ENCODE measurements at places on chromosomes 16 and 17.

DNA sequence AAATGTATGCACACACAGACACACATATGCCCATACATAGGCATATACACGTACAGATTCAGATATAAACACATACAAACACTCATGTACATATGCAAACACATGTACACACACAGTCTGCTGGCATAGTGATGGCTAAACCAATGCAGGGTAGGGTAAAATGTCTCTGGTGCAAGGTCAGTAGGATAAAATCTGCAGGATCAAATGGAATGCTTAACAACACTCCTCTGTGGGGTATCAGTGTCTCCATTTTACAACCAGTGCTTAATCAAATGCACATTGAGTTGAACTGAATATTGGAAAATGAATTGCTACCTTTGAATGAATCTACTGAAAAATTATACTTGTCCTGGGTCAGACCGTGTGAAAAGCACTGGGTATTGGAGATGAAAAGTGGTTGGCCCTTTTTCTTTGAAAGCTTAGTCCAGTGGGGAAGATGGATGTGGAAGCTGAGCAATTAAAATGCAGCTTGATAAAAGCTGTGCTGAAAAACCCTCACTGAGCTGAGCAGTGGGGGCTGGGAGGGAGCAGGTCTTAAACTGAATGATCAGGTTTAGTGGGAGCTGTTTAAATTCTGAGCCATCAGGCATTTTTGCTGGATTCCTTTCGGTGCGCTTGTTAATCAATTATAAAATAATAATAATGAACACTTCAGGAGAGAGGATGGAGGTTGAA, 314.7 kb downstream of the HAPSTR1 start:
- no peak for DNase-seq

DNA sequence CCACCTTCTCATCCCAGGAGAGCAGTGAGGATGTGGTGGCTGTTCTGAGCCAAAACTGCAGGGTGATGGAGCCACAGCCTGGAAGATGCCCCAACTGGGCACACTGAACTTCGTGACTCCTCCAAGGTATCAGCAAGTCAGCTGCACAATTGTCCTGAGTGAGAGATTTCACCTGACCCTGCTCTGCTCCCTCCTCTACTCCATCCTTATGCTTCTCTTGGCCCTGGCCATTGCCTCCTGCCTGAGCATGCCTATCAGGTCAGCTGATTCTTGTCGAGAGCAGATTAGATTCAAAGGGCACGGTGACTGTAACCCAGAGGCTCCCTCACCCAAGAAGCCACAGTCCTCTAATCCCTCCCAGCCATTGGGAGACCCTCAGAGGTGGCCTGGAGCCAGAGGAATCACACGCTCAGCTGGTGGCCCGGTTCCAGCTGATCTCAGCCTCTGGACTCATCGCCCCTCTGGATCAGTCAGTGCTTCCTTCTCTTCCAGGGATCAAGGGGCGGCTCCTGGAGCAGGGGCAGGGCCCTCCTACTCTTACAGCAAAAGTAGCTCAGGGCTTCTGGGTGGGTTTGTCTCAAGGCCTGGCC, 7.0 kb upstream of the CYB561 start:
- no peak for DNase-seq

DNA sequence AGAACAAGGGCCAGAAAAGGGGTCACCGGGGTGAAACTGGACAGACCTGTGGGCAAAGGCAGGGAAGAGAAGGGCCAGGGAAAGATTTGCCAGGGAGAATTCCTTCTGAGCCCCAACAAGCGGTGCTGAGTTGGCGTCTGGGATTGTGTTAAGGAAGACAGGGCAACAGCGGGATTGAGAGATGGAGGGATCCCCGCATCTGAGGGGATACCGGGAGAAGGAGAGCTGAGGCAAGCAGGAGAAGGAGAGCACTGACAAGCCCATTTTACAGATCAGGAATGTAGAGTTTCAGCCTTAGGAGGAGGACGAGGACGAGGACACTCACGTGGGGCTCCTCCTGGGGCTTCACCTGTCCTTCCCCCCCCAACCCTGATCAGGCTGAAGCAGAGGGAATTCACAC, 998 bp upstream of the ABCC3 start:
- DNase-seq, result no peak

GRCh38 chr17:17605729-17606088, 14.2 kb upstream of the PEMT start:
- DNase-seq, result peak; percentile 47

GRCh38 chr17:35614810-35615209, 27.7 kb downstream of the AP2B1 start:
- peak; percentile 60 for DNase-seq

- DNase-seq, result no peak
These were observed 48.4 kb upstream of the SKAP1 start for GRCh38 chr17:48478224-48479013.

DNA sequence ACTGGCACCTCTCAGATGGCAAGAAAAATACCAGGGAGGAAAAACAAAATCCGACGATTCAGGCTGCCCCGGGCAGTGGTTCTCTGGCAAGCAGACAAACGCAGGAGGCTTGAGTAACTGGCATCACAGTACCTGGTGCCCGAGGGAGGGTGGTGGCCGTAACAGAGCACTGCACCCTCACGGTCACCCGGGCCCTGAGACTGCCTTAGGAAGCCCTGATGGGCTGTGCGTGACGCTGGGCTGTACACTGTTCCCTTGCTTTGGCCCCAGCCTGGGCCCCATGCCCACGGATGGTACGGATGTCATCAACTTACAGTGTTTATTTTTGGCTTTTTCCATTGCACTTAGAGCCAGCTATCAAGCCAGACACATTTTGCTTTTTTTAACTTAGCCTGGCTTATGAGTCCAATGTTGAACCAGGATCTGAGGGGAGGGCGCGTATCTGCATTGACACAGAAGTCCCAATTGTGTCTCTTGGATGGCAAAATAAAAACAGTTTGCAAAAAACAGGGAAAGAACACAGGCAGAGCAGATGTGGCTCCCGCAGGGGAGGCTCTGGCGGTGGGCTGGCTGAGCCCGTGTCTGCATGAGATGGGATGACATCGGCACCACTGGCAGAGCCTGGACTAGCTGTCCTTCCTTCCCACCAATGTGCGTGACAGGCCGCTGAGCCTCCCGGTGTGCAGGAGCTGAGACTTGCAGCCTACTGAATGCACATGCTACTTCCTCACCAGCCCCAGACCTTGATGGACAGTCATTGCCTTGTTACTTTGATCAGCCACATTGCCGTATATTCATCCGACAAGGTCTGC, 287.7 kb downstream of the FOXL1 start:
- DNase-seq, result no peak

DNA sequence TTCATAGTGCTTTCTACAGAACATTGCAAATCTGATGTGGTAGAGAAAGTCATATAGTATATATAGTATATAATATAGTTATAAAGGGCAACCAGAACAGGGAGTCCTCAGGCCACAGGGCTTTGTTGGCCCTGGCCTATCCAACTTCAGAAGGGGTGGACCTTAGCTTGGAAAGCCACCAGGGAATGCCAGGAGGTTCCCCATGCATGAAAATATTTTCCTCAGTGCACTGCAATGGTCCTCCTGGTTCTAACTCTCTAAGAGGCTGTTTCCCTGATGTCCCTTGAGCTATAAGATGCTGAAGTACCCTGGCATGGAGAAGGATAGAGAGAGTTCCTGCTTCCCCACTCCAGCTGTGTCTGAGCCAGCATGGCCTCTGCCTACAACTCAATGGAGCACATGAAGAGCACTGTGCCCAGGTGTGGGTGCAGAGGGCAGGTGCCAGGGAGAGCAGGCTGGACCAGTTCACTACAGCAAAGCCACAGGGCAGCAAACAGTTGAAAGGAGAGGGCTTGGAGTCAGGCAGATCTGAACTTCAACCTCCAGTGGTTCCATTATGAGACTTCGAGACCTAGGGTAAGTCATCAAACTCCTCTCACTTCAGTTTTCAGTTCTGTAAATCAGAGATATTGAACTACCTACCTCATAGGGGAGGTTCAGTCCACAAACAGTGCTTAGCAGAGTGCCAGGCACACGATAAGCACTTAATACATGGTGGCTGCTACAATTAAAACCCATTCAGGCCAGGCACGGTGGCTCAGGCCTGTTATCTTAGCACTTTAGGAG, 183.1 kb downstream of the SALL1 start:
- no peak for DNase-seq

- DNase-seq, result no peak
These were observed 58.2 kb downstream of the PECAM1 start for GRCh38 chr17:64332502-64332901.

DNA sequence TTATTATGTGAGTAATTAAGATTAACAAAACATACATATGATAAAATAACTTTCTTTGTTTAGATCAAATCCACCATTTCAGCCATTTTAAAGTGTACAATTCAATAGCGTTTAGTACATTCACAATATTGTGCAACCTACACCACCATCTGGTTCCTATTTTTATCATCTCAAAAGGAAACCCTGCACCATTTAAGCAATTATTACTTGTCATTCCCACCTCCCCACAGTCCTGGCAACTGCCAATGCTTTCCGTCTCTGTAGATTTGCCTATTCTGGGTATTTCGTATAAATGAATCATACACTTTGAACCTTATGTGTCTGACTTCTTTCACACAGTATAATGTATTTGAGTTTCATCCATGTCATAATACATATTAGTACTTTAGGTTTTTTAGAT, 162.5 kb upstream of the CNTNAP4 start:
- DNase-seq, result peak; percentile 23

DNA sequence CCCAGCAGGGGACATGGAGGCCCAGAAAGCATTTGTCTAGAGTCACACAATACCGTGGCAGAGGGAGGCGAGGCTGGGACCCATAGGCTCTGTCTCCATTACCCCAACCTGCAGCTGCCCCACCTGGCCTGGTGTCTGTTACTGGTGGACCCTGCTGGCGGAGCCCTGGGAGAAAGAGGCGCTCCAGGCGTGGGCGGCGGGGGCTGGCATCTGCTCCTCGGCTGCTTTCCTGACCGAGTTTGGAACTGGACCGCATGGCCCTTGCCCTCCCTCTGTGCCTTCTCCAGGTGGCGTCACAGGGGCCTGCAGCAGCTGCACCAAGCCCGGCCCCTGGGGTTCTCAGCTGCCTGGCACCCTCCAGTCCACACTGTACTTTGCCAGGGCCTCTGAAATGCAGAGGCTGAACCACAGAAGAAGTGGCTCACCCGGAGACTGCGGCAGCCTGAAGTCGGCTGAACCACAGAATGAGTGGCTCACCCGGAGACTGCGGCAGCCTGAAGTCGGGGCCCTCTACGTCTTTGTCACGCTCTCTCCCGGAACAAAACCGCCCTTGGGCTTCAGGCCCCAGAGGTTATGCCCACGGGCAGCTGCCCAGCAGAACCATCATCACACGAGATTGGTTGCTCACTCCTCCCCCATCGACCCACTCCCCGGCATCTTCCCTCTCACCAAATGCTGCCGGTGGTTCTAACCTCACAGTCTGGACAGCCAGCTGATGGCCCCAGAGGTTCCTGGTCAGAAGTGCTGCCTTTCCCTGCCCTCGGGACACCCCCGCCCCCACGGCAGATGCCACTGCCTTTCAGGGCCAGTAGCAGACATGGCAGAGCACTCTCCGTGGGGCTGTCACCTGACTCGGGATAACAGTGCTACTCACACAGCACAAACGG, 20.2 kb downstream of the CBFA2T3 start:
- DNase-seq, result no peak

- DNase-seq, result no peak
These were observed 65.8 kb downstream of the TBC1D16 start for GRCh38 chr17:79969906-79970305.

- no peak for DNase-seq
These were observed 37.3 kb upstream of the CDH15 start for GRCh38 chr16:89134269-89134668.

DNA sequence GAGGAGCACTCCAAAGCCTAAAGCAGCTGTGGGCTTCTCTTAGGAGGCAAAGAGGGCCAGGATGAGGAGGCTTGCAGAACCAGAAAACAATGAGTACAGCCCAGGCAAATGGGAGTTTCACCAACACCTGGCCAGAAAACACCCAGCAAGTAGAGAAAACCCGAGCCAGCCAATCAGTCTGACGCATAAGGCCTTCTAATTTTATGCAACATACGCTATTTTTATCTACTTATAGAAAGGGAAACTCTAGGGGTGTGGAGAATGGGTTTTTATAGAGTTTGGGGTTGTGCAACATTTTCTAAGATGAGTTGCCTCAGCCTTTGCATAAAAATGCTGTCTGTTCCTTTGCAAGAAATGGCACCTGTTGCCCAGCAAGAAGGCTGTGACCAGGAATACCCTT, 529.0 kb upstream of the CDH5 start:
- no peak for DNase-seq

- DNase-seq, result no peak
These were observed 160.8 kb downstream of the SKAP1 start for GRCh38 chr17:48269209-48269608.

DNA sequence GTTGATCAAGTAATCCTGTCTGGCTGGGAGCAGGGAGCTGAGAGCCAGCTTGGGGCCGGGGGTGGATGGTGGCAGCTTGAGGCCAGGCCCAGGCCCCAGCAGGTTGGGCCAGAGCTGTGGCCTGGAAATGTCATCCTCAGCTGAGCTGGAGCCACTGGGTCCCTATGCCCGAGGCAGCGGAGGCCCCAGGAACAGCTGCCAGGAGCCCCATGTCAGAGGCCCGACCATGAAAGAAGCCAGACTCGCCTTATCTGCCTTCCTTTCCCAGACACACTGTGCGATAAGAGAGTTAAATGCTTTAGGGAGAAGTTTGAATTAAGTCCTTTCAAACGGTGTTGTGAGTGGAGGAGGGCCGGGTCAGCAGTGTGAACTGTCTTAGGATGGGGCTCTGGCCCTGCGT, 3.5 kb downstream of the SMTNL2 start:
- DNase-seq, result no peak

DNA sequence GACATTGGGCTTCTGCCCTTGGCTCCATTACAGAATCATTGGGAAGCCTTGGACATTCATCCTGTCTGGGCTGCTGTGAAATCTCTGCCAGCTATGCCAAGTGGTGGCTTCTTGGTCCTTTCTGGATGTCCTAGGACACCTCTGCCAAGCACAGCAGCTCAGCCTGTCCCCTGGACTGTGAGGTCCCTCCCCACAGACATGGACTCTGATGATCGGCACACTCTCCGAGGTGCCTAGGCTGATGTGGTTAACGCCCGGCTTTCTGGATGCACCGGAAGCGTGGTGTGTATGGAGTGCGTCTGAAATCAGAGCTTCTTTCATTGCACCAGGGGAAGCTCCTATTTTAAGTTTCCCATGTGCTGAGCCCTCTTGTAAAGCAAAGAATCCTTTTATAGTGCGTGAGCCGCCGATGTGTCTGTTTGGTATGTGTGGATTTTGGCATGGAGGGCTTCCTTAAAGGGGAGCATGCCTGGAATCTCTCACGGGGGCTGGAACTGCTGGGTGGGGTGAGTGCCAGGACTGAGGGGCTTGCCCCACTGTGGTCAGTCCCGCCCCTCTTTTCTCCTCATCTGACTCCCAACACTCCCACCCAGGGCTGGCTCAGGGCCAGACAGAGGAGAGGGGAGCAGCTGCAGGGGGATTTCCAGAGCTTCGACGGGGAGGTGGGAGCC, 7.0 kb upstream of the ARHGAP23 start:
- DNase-seq, result peak; percentile 86

- DNase-seq, result no peak
These were observed 769.0 kb downstream of the KCNJ2 start for GRCh38 chr17:70938336-70938735.
